ENCODE measurements at places on chromosomes 11 and 22.

DNA sequence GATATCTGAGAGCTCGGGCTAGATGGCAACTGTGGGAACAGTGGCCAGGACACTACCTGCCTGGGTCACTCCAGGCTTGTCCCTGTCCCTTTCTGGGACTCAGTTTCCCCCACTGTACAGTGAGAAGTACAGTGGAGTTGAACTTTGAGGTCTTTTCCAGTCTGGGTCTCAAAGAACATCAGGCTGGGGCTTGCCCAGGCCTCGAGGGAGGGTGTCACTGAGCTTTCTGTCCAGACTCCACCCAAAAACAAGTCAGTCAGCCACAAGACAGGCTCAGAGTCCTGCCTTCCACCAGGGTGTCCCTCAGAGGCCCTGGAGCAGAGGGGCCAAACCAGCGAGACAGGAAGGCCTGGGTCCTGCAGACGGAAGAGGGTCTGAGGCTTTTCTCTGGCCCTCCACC, 2.0 kb upstream of the PLA2G3 start:
- no peak for DNase-seq

DNA sequence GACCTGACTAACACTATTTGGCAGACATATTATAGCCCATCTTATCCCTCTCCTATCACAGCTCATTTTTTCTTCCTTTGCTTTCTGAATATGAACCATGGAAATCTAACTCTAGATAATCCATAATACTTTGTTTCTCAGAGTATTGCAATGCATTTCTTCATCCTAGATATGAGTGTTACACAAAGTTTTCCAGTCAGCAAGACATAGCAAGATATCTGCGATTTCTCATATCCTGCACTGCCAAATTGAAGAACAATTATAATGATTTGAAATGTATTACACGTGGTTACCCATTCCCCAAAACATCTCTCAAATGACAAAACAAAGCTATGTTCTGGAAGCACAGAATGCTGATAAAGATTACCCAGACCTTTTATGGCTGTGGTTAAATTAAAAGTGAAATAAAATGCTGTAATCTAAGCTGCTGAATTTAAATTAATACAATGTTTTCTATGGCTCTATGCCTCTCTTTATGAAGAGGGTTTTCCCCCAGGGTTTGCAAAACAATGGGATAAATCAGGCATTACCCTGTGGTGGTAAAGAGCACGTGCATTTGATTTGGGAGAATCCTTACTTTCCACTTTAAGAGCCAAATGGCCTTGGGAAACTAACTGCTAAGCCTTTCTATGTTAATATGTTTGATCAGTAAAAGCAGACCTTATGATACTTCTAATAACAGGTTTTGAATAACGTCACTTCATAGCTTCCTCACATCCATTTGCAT, 1291.0 kb upstream of the CNTN5 start:
- DNase-seq: peak; percentile 18

DNA sequence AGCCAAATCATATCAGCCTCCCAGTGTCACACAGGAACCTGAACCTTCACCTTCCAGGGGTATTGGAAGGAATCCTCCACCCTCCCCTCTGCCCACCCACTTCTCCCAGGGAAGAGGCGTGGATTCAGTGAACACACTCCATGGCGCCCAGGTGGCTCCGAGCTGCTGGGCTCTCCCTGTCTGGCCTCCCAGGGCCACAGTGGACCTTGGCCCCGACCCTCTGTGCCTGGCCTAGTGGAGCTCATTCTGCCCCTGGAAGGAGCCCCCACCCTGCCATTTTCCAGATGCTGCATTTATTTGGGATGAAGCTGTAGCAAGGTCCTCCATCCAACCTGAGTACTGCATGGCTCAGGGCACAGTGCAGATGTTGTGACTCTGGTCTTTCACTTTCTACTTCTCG, 1340.1 kb downstream of the TBC1D22A start:
- DNase-seq: no peak

DNA sequence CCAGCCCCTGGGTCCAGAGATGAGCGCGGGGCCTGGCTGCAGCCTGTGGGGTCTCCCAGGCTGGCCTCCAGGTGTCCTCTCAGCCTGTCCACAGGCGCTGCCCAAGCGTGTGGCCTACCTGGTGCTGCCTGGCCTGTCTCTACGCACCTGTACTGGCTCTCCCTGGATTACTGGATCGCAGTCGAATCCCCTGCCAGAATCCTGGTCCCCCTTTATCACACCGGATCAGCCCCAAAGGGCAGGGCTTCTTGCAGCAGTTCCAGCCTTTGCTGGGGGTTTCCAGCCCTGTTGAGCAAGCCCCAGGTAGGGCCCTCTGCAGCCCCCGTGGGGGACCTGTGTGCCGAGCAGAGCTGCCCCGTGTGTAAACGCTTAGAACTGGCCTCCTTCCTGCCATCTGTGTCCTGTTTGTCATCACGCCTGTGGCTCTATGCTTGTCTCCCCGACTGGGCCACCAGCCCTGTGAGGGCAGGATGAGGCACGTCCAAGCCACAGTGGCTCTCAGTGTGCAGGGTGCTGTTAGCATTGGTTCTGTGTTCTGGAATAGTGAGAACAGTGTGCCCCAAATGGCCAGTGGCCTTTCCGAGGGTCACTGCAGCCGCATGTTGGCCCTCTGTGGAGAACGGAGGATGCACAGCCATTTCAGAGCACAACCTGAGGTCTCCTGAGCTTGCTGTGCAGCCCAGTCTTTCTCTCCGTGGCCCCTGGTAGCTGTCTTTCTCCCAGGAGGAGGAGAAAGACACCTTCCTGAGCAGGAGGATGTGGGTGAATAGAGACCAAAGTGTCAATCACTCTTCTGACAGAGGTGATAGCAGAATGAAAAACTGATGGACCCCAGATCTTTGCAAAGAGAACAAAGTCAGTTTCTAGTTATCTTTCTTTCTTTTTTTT, 13.9 kb upstream of the TXNRD2 start:
- DNase-seq: no peak

GRCh38 chr11:79367844-79368243, 73.0 kb downstream of the TENM4 start:
- no peak for DNase-seq

- peak; percentile 67 for DNase-seq
Observed at GRCh38 chr22:33209930-33210784, 152.0 kb upstream of the SYN3 start.

- peak; percentile 95 for DNase-seq
Observed at GRCh38 chr22:50705219-50705691, 32.6 kb downstream of the SHANK3 start.

- DNase-seq: no peak
Observed at GRCh38 chr11:72058416-72059034, 21.8 kb downstream of the NUMA1 start.

DNA sequence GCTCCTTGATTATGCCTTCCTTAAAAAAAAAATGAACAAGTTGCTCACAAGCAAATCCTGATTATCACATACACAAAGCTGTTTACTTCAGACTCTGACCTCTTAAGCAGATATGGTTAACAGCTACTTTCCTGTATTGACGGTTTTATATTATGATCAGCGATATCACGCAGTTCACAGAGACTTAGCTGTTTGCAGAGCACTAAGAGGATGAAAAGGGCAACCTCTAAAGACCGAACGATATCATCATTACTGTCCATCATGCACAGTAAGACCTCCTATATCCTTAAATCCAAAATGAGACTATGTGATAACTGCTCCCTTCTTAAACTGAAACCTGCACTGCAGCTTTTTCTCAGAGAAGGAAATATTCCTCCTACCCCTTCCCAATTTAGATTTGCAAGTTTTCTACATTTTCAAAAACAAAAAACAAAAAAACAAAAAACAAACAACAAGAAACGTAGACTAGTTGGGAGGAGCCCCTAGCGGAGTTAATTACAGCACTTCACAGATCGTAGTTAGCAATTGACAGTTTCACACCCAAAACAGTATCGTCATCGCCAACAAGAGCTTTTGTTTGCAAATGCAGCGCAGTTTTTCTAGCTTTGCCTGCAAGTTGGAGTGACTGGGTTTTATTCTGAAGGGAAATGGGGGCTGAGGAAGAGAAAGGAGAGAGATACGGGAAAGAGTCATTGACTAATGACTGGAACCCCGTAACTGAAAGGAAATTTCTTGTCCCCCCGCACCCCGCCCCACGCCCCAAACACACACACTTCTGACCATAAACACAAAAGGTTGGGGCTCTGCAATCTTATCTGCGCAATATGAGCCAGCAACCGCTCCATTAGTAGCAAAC, 1.2 kb downstream of the DDX6 start:
- peak; percentile 68 for DNase-seq

DNA sequence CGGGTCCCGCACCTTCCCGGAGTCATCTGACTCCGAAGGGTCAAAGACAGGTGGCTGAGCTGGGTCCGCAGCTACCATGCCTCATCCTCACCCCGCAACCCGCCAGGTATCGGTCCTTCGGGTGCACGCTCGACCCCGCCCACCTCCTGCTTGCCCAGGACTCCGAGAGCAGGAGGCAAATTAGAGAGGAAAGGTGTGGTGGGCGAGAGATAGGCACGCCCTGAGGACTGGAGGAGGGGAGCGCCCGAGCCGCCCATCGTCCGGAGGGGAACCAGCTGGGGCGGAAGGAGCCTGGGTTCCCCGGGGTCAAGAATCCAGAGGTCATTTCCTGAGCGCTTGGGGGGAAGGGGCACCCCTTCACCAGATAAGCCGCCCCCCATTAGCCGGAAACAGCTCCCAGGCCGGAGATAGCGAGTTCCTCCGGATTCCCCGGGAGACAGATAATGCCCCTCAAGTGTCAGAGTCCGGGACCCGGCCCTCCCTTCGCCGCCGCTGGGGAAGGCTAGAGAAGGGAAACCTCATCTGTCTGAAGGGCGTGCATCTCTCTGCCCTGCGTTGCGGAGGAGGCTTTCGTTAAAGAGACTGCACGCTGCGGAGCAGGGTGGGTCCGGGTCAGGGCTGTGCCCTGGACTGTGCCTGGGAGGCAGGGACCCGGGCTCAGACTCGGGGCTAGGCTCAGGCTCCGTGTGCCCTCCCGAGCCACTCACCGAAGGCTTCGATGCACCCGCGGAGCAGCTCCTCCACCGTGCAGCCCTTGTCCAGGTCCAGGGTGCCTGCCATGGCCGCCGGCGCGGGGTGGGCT, 1.7 kb downstream of the RASGRP2 start:
- no peak for DNase-seq

GRCh38 chr22:46770726-46771125, 8.3 kb downstream of the TBC1D22A start:
- no peak for DNase-seq

- peak; percentile 96 for DNase-seq
Observed at GRCh38 chr11:121652971-121653370, 200.2 kb upstream of the SORL1-AS1 start.

- no peak for DNase-seq
Observed at GRCh38 chr11:129247135-129247534, 55.0 kb upstream of the ARHGAP32 start.

GRCh38 chr22:28185130-28185529, 266.1 kb upstream of the PITPNB start:
- DNase-seq: no peak

- no peak for DNase-seq
Observed at GRCh38 chr22:44738347-44738715, 14.0 kb upstream of the ARHGAP8 start.

DNA sequence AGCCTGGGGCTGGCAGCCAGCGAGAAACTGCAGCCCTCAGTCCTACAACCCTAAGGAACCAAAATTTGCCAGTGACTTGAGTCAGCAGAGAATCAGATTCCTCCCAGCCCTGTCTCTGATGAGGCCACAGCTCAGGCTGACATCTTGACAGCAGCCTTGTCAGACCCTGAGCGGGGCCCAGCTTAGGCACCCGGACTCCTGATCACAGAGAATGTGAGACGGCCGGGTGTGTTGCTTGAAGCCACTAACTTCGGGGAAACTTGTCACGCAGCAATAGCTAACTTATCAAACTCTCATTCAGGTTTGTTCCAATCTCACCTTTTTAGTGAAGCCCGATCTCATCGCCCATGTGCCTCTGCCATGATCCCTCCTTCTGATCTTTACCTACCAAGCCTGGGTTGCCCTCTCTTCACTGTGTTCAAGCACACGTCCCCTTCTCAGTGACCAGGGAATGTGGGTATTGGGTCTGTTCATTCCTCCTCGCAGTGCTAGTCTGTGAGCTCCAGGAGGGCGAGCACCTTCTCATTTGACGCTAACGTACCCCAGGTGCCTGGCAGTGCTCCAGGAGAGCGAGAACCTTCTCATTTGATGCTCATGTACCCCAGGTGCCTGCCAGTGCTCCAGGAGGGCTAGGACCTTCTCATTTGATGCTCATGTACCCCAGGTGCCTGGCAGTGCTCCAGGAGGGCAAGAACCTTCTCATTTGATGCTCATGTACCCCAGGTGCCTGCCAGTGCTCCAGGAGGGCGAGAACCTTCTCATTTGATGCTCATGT, 280.7 kb downstream of the BRD1 start:
- no peak for DNase-seq

- DNase-seq: peak; percentile 71
Observed at GRCh38 chr11:95764267-95764898, 25.2 kb downstream of the FAM76B start.

DNA sequence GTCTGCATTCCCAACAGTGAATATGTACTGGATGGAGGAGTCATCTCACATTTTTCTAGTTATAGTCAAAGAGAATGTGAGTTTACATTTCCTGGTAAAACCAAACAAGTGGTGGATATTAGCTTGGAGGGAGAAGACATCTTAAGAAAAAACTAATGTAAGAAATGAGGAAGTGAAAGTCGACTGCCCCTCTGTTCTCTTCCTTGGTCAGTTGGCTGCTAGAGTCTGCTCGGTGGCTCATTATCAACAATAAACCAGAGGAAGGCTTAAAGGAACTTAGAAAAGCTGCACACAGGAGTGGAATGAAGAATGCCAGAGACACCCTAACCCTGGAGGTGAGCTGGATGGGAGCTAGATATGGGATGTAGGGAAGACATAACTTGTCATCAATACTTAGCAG, 5.8 kb downstream of the SLC22A9 start:
- no peak for DNase-seq

DNA sequence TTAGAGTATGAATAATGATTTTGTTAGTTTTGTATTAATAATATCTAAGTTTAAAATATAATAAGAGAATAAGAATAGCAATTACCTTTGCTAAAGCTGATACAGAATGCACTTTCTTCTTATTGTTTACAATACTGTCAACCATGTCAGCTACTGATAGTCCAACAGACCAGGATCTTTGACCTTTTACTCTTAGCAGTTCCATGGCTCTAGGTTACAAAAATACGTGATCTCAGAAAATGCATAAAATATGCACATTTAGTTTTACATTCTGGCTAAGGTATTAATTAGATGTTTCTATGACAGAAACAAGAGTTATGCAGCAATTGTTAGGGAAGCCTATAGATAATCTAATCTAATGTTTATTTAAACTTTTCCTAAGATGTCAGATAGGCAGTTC, 7.5 kb upstream of the TSG101 start:
- DNase-seq: no peak

DNA sequence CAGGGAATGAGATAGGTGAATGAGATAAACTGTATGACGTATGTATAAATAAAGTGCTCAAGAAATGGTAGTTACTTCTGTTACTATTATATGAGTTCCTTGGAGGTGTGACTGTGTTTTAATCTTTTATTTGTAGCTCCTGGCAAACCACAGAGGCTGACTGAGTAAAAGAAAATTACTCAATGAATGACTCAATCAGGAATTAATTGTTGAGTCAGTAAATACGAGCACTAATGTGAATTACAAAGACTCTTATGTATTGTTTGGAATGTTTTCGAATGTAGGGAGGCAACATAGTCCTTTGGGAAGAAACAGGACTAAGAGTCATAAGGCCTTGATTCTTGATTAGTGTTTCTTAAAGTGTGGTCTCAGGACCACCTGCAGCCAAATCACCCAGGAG, 51.1 kb upstream of the BLID start:
- DNase-seq: no peak

- no peak for DNase-seq
Observed at GRCh38 chr22:44839061-44839460, 86.7 kb downstream of the ARHGAP8 start.

All from brain (organoid and tissue), 16 donors.